ENCODE measurements at places on chromosomes 3 and 15. TPM values are rescaled to one million over a fixed set of nuclear protein-coding genes. Genes with fewer than 3 reads are reported as not detected.
A peak's percentile ranks its signal among the peaks of the same experiment; 100 is the strongest.

Gene TRPC1
- 13.3 TPM for total RNA-seq

Gene CD96
- not detected for total RNA-seq

Gene ECE2
- total RNA-seq: not detected

Gene CIP2A
- total RNA-seq: 50.5 TPM

Gene PFKFB4
- total RNA-seq: 19.2 TPM

DNA sequence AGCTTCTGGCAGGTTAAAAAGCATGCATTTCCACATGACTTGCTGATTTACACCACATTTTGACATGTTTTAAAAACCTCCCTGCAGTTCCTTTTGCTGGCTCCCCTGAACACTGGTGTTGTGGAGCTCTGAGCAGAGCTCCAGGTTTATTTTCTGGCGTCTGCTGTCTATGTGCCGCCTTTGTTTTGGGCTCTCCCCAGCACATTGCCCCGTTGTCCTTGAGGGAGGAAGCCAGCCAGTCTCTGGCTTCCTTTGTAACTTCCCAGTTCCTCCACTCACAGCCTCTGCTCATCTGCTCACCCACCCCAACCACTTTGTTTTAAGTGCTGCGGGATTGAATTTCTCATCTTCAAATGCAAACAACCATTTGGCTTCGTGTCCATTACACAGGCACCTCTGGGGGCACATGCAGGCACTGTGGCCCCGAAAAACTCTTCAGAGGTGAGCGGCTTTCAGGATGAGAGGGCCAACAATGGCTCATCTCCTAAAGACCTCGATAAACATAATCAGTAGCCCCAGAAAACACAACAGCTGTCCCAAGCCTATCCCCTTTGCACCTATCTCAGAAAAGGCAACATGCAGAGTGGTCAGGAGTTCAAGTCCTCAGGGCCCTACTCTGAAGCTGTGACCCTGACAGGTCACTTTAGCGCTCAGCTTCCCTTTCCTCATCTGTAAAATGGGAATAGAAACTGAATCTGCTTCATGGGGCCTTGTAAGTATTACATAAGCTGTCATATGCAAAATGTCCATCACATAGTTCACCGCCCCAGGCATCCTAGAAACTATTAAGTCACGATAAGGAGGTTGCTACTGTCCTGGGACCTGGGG, 1.3 kb upstream of the MEF2A start:
- no peak overlapping the region for H3K27ac ChIP-seq
- no peak for DNase-seq
- H3K4me1 ChIP-seq: peaks cover 37% of the 10 kb centered on the region
- H3K36me3 ChIP-seq: no peaks in the 10 kb centered on the region
- peak overlapping the region; percentile 86 for H3K4me3 ChIP-seq

- no peak overlapping the region for H3K4me3 ChIP-seq
- H3K36me3 ChIP-seq: no peaks in the 10 kb centered on the region
- no peaks in the 10 kb centered on the region for H3K27me3 ChIP-seq
- no peak for DNase-seq
Observed at GRCh38 chr15:65914981-65915925, 46.0 kb downstream of the RAB11A start.

DNA sequence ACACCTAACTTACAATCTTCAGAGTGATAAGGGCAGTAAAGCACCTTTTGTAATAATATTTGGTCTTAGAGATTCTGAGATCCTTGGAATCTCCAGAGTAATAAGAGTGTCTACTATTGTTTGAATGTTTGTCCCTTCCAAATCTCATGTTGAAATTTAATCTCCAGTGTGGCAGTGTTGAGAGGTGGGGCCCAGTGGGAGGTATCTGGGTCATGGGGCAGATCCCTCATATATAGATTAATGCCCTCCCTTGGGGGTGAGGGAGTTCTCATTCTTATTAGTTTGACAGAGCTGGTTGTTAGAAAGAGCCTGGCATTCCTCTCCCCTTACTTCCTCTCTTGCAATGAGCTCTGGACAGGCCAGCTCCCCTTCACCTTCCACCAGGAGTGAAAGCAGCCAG, 16.0 kb downstream of the DZIP1L start:
- no peaks in the 10 kb centered on the region for H3K27me3 ChIP-seq
- H3K27ac ChIP-seq: peak overlapping the region; percentile 21
- H3K4me1 ChIP-seq: no peaks in the 10 kb centered on the region
- H3K4me3 ChIP-seq: no peak overlapping the region
- DNase-seq: no peak
- H3K36me3 ChIP-seq: peaks cover 18% of the 10 kb centered on the region

DNA sequence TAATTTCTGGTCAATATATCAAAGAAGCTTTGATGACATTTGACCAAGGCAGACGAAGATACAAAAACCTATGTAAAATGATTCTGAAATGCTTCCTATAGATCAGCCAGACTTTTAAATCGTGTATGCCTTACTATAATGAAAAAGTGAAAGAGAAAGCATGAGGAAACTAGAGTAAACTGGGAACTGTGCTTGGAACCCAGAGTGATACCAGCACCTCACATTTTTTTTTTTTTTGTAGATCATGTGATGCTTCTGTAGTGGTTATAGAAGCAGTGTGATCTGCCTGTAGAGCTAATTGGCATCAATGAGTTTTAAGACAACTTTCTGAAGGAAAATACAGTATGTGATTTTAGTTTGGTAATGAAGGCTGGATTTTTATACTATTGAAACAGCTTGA, 150.7 kb downstream of the NLGN1 start:
- no peaks in the 10 kb centered on the region for H3K36me3 ChIP-seq
- DNase-seq: no peak
- no peaks in the 10 kb centered on the region for H3K27me3 ChIP-seq
- H3K27ac ChIP-seq: no peak overlapping the region

DNA sequence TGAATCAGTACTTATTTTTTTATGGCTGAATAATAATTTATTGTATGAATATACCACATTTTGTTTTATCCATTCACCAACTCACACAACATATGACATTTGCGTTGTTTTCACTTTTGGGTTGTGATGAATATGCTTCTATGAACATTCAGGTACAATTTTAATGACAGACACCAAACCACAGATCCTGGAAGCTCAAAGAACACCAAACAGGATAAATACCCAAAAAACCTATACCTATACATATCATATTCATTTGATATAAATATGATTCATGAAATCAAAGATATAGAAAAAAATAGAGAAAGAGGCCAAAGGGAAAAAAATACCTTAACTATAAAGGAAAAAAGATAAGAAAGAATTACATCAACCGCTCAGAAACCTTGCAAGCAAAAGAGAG, 35.8 kb downstream of the FAM240A start:
- no peak overlapping the region for H3K27ac ChIP-seq
- H3K36me3 ChIP-seq: no peaks in the 10 kb centered on the region
- peaks cover 3% of the 10 kb centered on the region for H3K27me3 ChIP-seq
- no peaks in the 10 kb centered on the region for H3K4me1 ChIP-seq

DNA sequence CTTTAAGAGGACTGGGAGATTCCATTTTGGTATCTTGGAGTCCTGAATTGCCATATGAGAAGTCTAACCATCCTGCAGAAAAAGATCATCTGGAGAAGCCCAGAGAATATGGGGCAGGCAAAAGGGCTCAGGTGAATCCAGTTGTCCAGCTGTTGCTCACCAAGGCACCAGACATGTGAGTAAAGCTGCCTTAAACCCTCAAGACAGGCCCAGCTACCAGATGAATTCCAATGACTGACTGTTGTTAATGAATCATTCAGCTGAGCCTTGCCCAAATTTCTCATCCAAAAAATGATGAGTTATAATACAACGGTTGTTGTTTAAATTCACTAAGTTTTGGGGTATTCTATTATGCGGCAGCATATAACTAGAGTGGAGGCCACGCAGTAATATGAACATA, 22.0 kb upstream of the NANOGP8 start:
- DNase-seq: no peak
- H3K27me3 ChIP-seq: no peaks in the 10 kb centered on the region
- no peak overlapping the region for H3K27ac ChIP-seq
- H3K36me3 ChIP-seq: no peaks in the 10 kb centered on the region
- H3K4me3 ChIP-seq: no peak overlapping the region

- H3K27me3 ChIP-seq: no peaks in the 10 kb centered on the region
- H3K36me3 ChIP-seq: no peaks in the 10 kb centered on the region
- no peaks in the 10 kb centered on the region for H3K4me1 ChIP-seq
- DNase-seq: no peak
- no peak overlapping the region for H3K4me3 ChIP-seq
Observed at GRCh38 chr3:23076437-23076836, 126.7 kb upstream of the UBE2E2 start.

- H3K27ac ChIP-seq: no peak overlapping the region
- H3K36me3 ChIP-seq: peaks cover 11% of the 10 kb centered on the region
- H3K4me1 ChIP-seq: peaks cover 13% of the 10 kb centered on the region
- no peak for DNase-seq
- no peak overlapping the region for H3K4me3 ChIP-seq
- no peaks in the 10 kb centered on the region for H3K27me3 ChIP-seq
Observed at GRCh38 chr3:105402287-105402801, 35.6 kb downstream of the ALCAM start.

DNA sequence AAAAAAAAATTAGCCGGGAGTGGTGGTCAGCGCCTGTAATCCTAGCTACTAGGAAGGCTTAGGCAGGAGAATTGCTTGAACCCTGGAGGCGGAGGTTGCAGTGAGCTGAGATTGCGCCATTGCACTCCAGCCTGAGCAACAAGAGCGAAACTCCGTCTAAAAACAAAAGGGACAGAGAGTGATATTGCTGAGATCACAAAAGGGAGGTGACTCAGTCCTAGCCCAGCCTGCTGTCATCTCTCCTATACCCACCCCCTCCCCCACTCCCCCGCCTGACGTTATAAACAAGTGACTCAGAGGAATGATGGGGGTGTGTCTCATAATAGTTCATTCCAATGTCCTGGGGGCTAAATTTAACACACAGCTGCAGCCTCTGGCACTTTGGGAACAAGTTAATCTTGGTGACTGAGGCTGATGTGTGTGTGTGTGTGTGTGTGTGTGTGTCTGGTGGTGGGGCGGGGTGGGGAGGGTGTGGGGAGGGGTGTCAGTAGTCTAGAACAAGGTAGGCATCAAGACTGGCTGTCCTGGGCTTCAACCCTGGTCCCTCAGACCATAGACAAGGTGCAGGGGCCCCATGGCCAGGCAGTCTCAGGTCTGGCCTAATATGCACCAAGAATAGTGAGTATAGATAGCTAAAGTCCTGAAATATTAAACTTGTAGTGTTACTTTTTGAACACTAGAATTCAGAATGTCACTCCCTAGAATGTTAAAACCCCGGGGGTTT, 1.3 kb upstream of the KLHL40 start:
- H3K36me3 ChIP-seq: no peaks in the 10 kb centered on the region
- no peak for DNase-seq
- no peaks in the 10 kb centered on the region for H3K4me1 ChIP-seq
- no peaks in the 10 kb centered on the region for H3K27me3 ChIP-seq
- no peak overlapping the region for H3K27ac ChIP-seq

DNA sequence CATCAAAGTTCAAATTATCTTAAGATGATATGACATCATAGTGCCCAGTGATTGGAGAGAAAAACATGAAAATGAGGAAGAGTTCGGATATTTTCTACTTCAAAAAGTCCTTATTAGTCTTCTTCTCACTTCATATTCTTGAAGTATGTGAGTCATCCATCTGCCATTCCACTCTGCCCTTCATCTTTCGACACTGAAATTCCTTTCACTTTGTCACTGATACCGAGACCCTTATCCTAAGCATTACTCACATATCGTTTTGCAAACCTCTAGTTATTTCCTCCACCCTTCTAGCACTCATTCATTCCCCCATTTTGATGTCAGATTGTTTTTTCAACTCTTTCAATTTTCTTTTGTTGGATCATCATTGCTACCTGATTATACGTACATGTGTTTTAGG, 4.0 kb downstream of the OR5H14 start:
- H3K27me3 ChIP-seq: peaks cover 16% of the 10 kb centered on the region
- no peaks in the 10 kb centered on the region for H3K4me1 ChIP-seq
- no peak for DNase-seq
- peak overlapping the region; percentile 1 for H3K27ac ChIP-seq
- H3K4me3 ChIP-seq: no peak overlapping the region

- H3K4me3 ChIP-seq: no peak overlapping the region
- DNase-seq: no peak
- no peaks in the 10 kb centered on the region for H3K36me3 ChIP-seq
- H3K27me3 ChIP-seq: no peaks in the 10 kb centered on the region
Observed at GRCh38 chr3:16319307-16319706, 54.3 kb downstream of the OXNAD1 start.

DNA sequence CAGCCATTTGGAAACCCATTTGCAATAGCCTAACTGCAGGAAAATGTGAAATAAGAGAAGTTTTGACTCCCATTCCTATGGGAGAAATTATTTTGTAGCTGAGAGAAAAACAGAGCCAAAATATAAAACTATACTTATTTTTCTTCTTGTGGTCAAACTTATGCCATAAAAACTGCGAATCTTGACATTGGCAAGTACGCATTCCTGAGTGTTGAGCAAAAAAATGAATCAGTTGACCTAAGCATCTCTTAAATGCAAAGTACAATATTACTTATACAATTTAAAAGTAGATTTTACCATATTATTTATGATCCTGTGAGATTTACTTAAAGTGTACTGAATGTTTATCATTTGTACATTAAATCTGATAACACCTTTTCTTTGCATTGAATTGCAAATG, 50.1 kb upstream of the CMC1 start:
- H3K36me3 ChIP-seq: no peaks in the 10 kb centered on the region
- H3K27me3 ChIP-seq: no peaks in the 10 kb centered on the region
- H3K4me1 ChIP-seq: no peaks in the 10 kb centered on the region
- no peak overlapping the region for H3K4me3 ChIP-seq
- no peak for DNase-seq
- H3K27ac ChIP-seq: no peak overlapping the region

- DNase-seq: no peak
- peak overlapping the region; percentile 27 for H3K4me3 ChIP-seq
- H3K36me3 ChIP-seq: no peaks in the 10 kb centered on the region
- H3K27ac ChIP-seq: no peak overlapping the region
- H3K27me3 ChIP-seq: peaks cover 6% of the 10 kb centered on the region
Observed at GRCh38 chr3:195893516-195893915, 14.8 kb downstream of the TNK2 start.

DNA sequence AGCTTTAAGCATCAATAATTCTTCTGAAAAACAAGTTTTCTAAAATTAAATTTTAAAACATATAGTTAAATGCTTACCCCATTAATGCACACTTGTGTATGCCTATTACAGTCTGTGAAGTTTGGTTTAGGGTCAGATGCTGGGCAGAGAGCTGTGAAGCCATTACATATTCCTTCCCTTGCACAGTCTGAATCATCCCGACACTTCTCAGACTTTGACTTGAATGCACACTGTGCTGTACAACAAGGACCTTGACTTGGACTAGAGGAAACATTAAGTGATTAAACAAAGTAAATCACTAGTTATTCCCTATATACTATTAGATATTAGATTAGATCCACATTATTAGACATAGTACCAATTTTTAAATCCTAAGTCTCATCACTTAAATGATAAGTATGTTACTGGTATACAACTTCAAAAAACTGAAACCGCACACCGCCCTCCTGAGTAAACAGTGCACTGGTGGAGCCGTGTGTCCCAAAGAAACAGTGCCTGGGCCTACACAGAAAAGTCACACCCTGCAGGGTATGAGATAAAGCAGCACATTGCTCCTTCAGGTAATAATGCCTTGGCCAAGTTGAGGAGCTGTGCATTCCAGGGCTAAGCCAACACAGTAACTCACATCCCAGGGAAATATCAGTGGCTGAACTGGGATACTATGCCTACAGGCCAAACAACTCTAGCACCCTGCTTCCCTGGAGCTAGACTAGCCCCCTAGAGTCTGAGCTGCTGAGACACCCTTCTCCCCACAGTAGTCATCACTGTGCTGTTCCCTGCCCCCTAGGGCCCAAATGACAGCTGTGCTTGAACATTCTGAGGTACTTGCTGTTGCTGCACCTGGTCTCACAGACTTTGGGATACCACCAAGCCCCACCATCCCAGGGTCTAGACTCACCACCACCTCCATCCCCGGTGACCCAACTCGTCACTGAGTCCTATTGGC, 137.5 kb downstream of the ADAM10 start:
- peaks cover 49% of the 10 kb centered on the region for H3K36me3 ChIP-seq
- no peaks in the 10 kb centered on the region for H3K27me3 ChIP-seq
- no peak overlapping the region for H3K4me3 ChIP-seq
- DNase-seq: no peak
- H3K27ac ChIP-seq: no peak overlapping the region

All from neural crest cell (in vitro differentiated cells).